ENCODE measurements at places on chromosomes 3 and 15.
A peak's percentile ranks its signal among the peaks of the same experiment; 100 is the strongest.

- no peaks in the 10 kb centered on the region for H3K36me3 ChIP-seq
- H3K27me3 ChIP-seq, result no peaks in the 10 kb centered on the region
- H3K4me1 ChIP-seq, result no peaks in the 10 kb centered on the region
- no peak overlapping the region for H3K4me3 ChIP-seq
Observed at GRCh38 chr3:31218082-31218481, 314.6 kb upstream of the STT3B start.

DNA sequence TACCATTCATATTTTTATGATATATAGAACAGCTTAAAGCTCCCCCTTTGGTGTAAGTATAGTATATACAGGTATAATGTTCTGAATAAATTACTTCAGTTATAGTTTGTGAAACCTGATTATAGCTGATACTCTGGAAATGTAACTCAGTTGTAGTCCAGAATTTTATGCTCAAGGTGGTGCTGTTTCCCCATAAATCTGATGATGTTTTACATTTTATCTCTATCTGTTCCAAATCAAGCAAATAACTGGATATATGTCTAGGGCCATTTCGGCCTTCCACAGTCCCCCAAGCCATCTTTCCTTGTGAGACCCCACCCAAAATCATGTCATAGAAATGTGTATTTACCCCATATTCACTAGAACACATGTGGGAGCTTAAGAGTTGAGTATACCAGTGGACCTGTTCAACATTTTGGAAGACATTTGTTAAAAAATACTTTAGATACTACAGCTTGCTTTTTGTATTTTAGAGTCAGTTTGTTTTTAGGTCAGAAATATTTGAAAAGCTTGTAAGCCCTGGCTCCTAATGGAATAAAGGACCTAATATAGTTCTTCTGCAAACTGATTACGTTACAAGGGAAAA, 107.1 kb downstream of the ATG7 start:
- DNase-seq, result peak; percentile 65
- no peak overlapping the region for H3K4me3 ChIP-seq
- H3K4me1 ChIP-seq, result peaks cover 7% of the 10 kb centered on the region
- no peak overlapping the region for H3K27ac ChIP-seq

DNA sequence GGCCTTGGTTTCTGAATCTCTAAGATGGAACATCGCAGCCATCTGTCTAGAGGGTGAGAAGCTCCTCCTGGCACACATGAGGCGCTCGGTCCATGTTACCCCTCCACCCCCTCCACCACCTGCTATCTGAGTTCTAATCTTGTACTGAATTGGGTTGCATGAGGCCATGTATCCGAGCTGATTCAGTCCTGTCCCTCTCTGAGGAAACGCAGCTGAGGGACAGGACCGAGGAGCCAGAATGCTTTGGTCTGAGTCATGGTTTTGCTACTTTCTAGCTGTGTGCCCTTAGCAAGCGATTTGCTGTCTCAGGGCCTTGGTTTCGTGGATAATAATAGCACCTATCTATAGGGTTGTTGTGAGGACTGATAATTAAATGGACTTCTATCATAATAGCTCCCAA, 87.8 kb upstream of the SEC13 start:
- DNase-seq, result no peak
- H3K4me1 ChIP-seq, result no peaks in the 10 kb centered on the region
- H3K36me3 ChIP-seq, result no peaks in the 10 kb centered on the region
- H3K4me3 ChIP-seq, result no peak overlapping the region
- H3K27me3 ChIP-seq, result no peaks in the 10 kb centered on the region

DNA sequence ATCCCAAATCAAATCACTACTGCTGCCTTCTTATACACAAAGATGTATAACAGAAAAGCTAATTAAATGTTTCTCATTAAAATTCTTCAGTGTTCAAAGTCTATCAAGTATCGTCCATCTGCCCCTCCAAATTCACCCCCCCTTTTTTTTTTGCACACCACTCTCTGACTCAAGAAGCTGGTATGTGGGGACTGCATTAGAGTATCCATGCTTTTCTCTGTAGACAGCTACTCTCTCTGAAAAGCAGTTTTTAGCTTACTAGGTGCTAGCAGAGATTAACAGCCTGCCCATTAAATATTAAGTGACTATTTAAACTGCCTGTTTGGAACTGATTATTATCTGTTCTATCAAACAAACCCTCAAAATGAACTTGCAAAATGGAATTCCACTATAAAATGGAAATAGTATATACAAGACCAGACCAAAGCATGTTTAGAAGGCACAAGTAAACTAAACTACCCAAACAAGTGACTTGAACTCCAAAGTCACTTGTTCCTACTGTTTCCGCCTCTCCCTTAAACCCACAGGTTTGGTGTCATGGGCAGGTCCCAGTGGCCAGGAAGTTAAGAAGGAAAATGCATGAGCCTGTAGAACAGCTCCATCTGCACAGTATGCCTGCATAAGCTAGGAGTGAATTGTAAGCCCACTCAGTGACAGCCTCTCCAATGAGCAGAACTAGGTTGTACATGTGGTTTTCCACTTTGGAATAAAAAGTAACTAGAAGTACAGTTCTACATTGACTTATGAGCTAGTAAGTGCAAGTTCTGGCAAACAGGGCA, 32.5 kb downstream of the GBE1 start:
- H3K4me3 ChIP-seq, result no peak overlapping the region
- no peak overlapping the region for H3K27ac ChIP-seq
- peaks cover 12% of the 10 kb centered on the region for H3K4me1 ChIP-seq
- H3K27me3 ChIP-seq, result no peaks in the 10 kb centered on the region

DNA sequence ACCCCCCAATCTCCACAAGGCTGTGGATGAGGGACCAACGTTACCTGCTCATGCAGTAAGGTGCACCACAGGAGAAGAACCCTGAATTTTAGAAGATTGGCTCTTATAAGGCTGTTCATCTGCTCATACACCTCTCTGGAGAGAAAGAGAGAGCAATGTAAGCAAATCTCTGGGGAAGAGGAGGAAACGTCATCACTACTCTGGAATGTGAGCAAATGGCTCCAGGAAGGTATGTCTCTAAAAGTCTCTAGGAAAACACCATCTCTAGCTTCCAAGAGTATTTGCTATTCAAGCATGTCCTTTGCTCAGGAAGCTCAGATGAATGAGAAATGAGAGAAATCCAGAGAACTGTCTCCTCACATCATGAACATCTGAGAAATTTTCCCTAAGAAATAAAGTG, 235.4 kb downstream of the TBL1XR1 start:
- peak; percentile 38 for DNase-seq
- H3K27ac ChIP-seq, result no peak overlapping the region
- peaks cover 27% of the 10 kb centered on the region for H3K4me1 ChIP-seq
- H3K36me3 ChIP-seq, result no peaks in the 10 kb centered on the region
- no peaks in the 10 kb centered on the region for H3K27me3 ChIP-seq

GRCh38 chr3:98188545-98188944, 22.0 kb downstream of the OR5H15 start:
- H3K4me3 ChIP-seq, result no peak overlapping the region
- H3K36me3 ChIP-seq, result no peaks in the 10 kb centered on the region
- no peak overlapping the region for H3K27ac ChIP-seq
- no peaks in the 10 kb centered on the region for H3K4me1 ChIP-seq
- H3K27me3 ChIP-seq, result no peaks in the 10 kb centered on the region

GRCh38 chr3:49705390-49705960, 14.0 kb downstream of the AMIGO3 start:
- DNase-seq, result no peak
- H3K36me3 ChIP-seq, result no peaks in the 10 kb centered on the region
- no peak overlapping the region for H3K4me3 ChIP-seq
- H3K27ac ChIP-seq, result no peak overlapping the region
- no peaks in the 10 kb centered on the region for H3K4me1 ChIP-seq

DNA sequence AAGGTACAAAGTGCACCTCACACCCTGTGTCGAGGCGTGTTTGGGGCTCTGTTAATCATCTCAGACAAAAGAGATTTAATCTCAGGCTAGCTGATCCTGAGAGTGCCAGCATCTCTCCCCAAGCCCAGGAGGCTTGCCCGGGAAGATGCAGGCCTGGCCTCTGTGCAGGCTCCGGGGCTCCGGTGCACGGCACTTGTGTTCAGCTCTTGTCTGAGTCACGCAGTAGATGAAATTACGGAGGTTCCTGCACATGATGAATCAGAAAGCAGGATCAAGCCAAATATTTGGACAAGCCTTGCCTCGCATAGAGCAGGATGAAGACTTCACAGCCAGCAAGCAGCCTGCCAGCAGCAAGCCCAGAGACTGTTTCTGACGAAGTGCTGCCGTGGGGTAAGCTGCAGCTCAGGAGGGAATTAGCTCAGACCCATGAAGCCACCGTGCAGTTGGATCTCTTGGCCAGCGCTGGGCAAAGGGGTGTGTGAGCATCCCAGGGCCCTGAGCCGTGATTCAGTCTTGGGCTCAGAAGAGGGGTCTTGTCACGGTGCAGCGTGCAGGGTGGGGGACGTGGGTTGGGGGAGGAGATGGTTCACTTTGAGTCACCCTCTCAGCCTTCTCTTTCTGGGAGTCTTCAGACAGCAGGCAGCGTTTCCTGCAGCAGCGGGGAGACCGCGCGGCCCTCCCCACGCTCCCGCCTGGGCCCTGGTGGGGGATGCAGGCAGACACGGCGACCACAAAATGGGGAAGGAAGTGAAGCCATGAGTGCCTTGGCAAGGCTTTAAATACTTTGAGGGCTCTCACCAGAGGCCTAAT, 89.2 kb upstream of the MEF2A start:
- no peak for DNase-seq
- no peaks in the 10 kb centered on the region for H3K27me3 ChIP-seq
- H3K4me3 ChIP-seq, result no peak overlapping the region
- H3K36me3 ChIP-seq, result no peaks in the 10 kb centered on the region
- H3K4me1 ChIP-seq, result no peaks in the 10 kb centered on the region

GRCh38 chr3:155876503-155876902, 6.1 kb downstream of the GMPS start:
- H3K36me3 ChIP-seq, result no peaks in the 10 kb centered on the region
- peaks cover 6% of the 10 kb centered on the region for H3K4me1 ChIP-seq
- H3K4me3 ChIP-seq, result no peak overlapping the region
- no peak for DNase-seq
- no peaks in the 10 kb centered on the region for H3K27me3 ChIP-seq

DNA sequence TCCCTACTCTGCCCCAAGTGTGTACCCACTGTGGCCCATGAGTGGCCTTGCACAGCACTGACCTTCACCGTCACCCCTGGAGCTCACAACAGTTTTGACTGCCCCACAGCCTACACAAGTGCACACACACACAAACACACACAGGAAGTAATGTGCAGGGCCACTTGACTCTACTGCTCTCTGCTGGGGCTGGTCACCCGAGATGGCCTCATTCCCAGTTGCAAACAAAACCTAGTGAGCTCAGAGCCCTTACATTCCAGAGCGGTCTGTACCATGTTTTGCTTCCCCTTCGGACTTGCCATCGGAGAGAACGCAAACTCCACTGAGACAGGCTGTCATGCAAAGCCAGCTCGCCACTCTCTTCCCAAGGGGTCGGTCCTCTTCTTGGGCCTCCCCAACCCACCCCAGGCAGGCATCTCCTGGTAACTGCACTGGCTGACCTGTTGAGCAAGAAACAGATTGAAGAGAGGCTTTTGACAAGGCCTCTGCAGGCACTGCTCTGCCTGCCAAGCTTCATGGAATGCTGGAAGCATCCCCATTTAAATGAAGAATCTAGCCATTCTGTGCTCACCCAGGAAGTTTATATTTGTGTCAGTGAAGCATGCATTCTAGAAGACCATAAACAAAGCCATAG, 232.0 kb upstream of the IGF1R start:
- no peak overlapping the region for H3K4me3 ChIP-seq
- no peaks in the 10 kb centered on the region for H3K36me3 ChIP-seq
- no peak for DNase-seq
- no peaks in the 10 kb centered on the region for H3K4me1 ChIP-seq

GRCh38 chr15:71294251-71294910, 179.1 kb downstream of the THSD4 start:
- no peak for DNase-seq
- no peak overlapping the region for H3K27ac ChIP-seq
- no peaks in the 10 kb centered on the region for H3K36me3 ChIP-seq
- H3K4me1 ChIP-seq, result peaks cover 12% of the 10 kb centered on the region
- H3K27me3 ChIP-seq, result no peaks in the 10 kb centered on the region
- H3K4me3 ChIP-seq, result no peak overlapping the region

GRCh38 chr3:50573566-50574443, 4.5 kb downstream of the HEMK1 start:
- no peaks in the 10 kb centered on the region for H3K4me1 ChIP-seq
- H3K27ac ChIP-seq, result no peak overlapping the region
- no peaks in the 10 kb centered on the region for H3K36me3 ChIP-seq
- H3K4me3 ChIP-seq, result no peak overlapping the region
- DNase-seq, result no peak
- H3K27me3 ChIP-seq, result no peaks in the 10 kb centered on the region

DNA sequence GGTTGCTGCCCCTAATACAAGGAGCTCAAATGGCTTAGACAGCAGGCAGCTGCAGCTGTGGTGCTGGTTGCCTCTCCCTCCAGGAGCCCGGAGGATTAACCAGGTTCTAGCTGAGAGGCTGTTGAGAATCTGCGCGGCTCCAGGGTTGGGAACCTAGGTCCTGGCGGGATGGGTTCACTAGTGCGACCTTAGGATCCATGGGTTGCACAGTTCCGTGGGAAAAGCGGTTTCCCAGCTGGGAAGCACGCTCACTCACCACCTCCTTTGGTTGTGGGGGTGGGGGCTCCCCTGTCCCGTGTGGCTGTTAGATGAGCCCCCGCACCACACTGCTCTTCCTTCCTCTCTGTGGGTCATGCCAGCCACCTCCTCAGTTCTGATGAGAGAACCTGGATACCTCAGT, 375.1 kb upstream of the ARRDC4 start:
- H3K27ac ChIP-seq, result no peak overlapping the region
- no peaks in the 10 kb centered on the region for H3K36me3 ChIP-seq
- H3K4me1 ChIP-seq, result no peaks in the 10 kb centered on the region
- H3K27me3 ChIP-seq, result no peaks in the 10 kb centered on the region

- peaks cover 33% of the 10 kb centered on the region for H3K36me3 ChIP-seq
- no peaks in the 10 kb centered on the region for H3K27me3 ChIP-seq
- no peak overlapping the region for H3K27ac ChIP-seq
- no peak overlapping the region for H3K4me3 ChIP-seq
- H3K4me1 ChIP-seq, result peaks cover 14% of the 10 kb centered on the region
Observed at GRCh38 chr3:187074846-187075245, 64.5 kb downstream of the RPL39L start.

DNA sequence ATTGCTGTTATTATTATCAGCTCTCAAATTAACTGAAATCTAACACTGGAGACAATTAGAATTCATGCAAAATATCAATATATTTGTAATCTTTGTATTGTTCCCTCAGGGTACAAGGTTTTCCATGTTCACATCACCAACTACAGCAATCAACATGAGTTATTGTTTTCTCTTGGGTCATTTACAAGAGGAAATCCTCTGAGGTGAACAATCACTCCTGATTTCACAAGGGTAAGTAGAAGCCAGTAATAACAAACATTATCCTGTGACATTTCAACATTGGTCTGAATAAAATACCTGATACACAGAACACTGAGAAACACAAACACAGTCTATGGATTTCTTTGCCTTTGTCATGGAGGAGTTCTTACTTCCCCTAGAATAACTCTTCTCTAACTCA, 174.0 kb downstream of the SUCNR1 start:
- H3K4me3 ChIP-seq, result no peak overlapping the region
- DNase-seq, result no peak
- H3K4me1 ChIP-seq, result no peaks in the 10 kb centered on the region

All from A673 (cell line).